ENCODE measurements at places on chromosomes 6 and 20. TPM values are rescaled to one million over a fixed set of nuclear protein-coding genes. Genes with fewer than 3 reads are reported as not detected.

Gene SLC35D3
- not detected for polyA plus RNA-seq

Gene NHSL1
- 0.04 TPM for polyA plus RNA-seq

Gene TUBB2B
- 14.7 TPM for polyA plus RNA-seq

DNA sequence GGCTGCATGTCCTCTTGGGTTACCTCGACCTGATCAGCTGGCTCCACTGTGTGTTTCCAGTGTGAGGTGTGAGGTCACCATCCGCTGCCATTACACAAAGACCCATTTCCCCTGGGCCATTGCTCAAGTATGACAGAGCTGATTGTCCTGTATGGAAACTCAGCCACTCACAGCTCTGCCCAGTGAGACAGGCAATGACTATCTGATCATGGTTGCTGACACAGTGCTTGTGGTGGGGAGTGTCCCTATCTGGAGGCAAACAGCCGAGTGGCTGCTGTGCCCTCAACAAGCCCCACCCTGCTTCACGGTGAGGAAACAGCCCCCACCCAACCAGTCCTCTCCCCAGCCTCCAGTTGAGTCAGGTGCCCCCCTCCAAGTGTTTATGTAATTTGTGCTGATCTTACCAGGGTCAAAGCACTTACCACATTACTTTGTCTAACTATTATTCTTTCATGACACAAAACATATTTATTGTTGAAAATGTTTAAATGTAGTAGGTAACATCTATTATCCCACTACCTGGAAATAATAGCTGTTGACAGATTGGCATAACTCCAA is 11.7 kb upstream of the MAPK13 start:
- H3K27me3 ChIP-seq = no peaks in the 10 kb centered on the region
- H3K4me1 ChIP-seq = peaks cover 100% of the 10 kb centered on the region
- H3K36me3 ChIP-seq = no peaks in the 10 kb centered on the region
- peak; percentile 64 for DNase-seq
- peak overlapping the region; percentile 95 for H3K27ac ChIP-seq

- no peak overlapping the region for H3K4me3 ChIP-seq
- H3K36me3 ChIP-seq = no peaks in the 10 kb centered on the region
- no peaks in the 10 kb centered on the region for H3K27me3 ChIP-seq
- no peak for DNase-seq
- H3K27ac ChIP-seq = no peak overlapping the region
Measured at GRCh38 chr6:37612475-37612874, 85.2 kb downstream of the MDGA1 start.

- DNase-seq = peak; percentile 74
- no peaks in the 10 kb centered on the region for H3K4me1 ChIP-seq
- H3K27me3 ChIP-seq = no peaks in the 10 kb centered on the region
- H3K4me3 ChIP-seq = no peak overlapping the region
- H3K27ac ChIP-seq = no peak overlapping the region
- H3K36me3 ChIP-seq = no peaks in the 10 kb centered on the region
Measured at GRCh38 chr20:19995220-19995863, 21.8 kb upstream of the NAA20 start.

GRCh38 chr6:75512591-75512990 is 19.0 kb upstream of the FILIP1 start:
- H3K27ac ChIP-seq = no peak overlapping the region
- H3K27me3 ChIP-seq = no peaks in the 10 kb centered on the region
- no peaks in the 10 kb centered on the region for H3K4me1 ChIP-seq
- DNase-seq = no peak
- no peak overlapping the region for H3K4me3 ChIP-seq
- H3K36me3 ChIP-seq = no peaks in the 10 kb centered on the region

DNA sequence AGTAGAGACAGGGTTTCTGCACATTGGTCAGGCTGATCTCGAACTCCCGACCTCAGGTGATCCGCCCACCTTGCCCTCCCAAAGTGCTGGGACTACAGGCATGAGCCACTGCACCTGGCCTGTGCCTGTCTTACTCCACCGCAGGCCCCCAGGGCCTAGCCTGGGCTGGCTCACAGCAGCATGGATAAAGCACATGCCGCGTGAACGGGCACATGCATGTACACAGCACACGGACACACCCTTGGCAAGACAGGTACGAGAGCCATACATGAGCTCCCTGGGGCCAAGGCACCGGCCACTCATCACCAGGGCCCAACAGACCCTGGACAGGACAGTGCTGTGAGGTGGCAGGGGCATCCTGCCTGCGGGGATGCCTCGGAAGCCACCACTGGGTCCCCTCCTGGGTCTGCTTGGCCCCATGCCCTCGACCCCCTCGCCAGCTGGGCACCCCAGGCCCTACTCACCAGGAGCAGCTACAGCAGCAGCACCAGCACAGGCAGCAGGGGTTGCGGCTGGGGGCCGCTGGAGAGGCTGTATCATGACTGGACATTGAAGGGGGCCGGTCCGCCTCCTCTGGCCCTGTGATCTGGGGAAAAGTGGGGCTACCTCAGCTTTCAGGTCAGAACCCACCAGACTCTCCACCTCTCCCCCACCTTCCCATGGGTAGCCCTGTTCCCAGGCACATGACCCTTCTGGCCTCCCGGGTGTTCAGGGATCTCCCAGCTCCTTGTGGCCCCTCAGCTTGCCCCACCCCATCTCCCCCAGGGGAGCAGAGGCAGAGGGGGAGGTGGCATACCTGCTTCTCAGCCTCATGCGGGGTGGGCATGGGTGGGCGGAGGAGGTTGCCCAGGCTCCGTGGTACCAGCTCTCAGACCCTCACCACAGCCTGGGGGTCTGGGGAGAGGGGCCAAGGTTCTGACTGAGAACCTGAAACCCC is 3.0 kb downstream of the RGS19 start:
- H3K36me3 ChIP-seq = no peaks in the 10 kb centered on the region
- peak overlapping the region; percentile 83 for H3K27ac ChIP-seq
- no peak for DNase-seq
- H3K4me1 ChIP-seq = peaks cover 69% of the 10 kb centered on the region
- peak overlapping the region; percentile 84 for H3K4me3 ChIP-seq

Data from B cell (primary cell).